Stimulated activated CD4-positive, alpha-beta T cell treated with anti-CD3 and anti-CD28 coated beads, Interleukin-15, amount 100 ng/mL, for 1 hour (primary cell): ENCODE measurements at places on chromosomes 11 and 22.

DNA sequence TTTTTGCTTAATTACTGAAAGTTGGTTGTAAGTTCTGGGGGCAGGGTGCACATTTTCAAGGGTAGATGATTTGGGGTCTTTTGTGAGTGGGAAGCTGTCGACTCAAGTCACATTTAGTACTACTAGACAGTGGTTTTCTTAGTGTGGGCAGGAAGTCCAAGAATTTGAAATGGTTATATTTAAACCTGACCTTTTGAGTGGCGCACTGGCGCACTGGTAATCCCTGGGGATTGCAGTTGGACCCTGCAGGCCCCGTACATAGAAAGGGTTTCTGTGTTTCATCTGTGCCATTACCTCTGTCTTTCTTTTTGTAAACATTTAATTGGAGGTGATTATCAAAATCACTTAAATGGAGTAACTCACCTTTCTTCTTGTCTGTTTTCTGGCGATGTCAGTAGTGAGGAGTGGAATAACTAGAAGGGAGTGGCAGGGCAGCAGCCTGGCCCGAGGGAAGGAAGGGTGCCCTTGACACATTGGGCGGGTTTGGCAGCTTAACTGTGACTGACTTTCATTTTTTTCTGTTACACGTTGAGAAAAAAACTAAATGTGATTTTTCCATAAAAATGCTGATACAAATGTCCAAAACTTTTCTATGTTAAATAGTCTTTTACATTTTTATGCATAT is 101.8 kb upstream of the GAL start:
- no peak for DNase-seq

GRCh38 chr22:36352803-36353507 is 34.8 kb downstream of the MYH9 start:
- DNase-seq = no peak

GRCh38 chr11:69413015-69413801 is 68.3 kb upstream of the LINC01488 start:
- no peak for DNase-seq

GRCh38 chr11:32152821-32153220 is 61.9 kb downstream of the RCN1 start:
- DNase-seq = no peak

GRCh38 chr11:118699506-118700220 is 20.2 kb upstream of the TREH start:
- DNase-seq = peak; percentile 34

DNA sequence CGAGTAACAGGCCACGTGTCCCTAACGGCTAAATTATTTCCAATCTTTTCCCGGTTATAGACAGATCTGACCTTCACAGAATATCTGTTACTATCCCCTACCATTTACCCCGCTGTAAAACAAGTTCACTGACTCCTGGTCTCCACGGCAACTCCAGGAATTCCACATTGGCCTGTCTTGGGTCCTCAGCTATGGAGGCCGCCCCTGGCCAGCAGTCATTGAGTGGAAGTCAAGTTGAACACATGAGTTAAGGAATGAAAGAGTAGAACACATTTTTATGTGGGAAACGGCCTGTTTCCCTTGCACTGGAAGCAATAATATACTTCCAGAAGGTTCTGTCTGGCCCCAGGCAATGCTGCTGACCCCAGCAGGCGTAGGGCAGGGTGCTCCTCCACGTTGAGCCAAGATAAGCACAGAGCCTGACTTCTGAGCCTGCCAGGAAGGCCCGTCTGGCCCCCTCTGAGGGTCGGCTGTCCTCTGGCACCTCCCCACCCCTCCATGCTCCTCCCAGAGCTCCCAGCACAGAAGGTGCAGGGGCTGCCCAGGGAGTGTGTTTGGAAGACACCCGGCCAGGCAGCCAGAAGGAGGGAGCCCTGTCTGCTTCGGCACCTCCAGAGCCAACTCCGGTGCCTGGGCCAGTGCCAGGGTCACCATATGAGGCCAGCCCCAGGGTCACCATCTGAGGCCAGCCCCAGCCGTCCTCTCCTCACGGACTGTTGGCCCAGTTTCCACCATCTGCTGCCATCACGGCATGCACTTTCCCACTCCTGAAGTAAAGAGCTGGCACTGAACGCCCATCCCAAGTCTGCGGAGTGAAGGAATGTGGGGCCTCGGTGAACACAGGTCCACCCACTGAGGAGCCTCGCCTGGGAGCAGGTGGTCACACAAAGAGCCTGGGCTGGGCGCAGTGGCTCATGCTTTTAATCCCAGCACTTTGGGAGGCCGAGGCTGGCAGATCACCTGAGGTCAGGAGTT is 813.2 kb downstream of the BRD1 start:
- DNase-seq = no peak

DNA sequence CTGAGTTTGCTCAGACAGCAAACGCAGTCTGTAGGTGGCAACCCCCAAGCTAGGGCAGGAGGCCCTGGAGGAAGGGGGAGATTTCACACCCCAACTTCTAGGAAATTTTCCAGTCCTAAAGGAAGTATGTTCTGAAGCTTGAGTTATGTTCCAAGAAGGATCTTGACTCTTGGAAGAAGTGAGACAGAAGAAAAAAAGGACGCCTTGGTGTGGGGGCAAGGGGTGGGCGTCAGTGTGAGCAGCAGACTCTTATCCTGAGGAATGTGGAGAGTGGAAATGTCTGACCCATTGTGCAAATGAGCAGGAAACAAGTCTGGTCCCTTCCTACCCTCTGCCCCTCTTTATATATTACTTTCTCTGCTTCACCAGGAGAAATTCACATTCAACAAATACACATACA is 368.5 kb upstream of the NARS2 start:
- DNase-seq = no peak

DNA sequence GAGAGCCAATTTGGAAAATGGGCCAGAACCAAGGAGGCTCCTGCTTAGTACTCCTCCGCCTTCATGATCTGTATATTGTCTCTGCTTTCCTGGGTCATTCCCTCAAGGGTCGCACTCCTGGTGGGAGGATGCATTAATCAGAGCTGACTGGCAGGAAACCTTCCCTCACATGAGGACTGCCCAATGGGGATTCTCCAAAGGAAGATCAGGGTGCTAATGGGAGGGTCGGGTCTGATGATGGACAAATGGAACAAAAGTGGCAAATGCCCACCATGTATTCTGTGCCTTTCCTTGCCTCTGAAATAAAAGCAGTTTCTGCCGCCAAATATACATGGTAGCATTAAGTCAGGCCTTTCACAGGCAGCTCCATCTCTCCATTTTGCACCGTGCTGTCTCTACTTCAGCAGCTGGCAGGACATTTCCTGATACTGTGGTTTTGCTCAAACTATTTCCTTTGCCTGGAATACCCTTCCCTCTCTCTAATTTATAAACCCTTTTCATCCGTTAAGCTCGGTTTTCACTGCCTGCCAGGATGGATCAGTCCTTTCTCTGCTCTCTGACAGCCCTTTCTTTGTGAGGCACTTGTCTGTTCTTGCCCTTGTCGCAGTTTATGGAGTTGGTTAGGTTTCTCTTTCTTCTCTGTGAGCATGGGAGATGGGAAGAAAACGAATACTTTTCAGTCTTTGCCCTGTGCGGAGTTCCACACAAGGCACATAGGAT is 13.5 kb downstream of the SREBF2 start:
- DNase-seq = no peak

DNA sequence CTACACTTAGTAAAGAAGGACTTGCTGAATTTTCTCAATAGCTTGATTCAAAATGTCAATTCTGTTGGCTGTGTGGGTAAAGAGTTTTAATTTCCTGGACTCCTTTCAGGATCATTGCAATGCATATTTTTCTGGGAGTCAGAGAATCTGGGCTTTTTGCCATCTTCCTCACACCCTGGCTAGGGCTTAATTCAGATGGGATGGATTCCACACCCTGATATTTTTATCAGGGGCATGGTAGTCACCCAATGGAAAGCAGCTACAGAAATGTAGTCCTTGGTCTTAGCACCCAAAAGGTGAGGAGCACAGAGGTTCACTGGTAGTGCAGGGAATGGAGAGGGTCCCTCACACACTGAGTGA is 79.3 kb downstream of the SGSM3 start:
- DNase-seq = no peak

- DNase-seq = no peak
Observed at GRCh38 chr11:17423533-17424310, 35.3 kb upstream of the KCNJ11 start.

DNA sequence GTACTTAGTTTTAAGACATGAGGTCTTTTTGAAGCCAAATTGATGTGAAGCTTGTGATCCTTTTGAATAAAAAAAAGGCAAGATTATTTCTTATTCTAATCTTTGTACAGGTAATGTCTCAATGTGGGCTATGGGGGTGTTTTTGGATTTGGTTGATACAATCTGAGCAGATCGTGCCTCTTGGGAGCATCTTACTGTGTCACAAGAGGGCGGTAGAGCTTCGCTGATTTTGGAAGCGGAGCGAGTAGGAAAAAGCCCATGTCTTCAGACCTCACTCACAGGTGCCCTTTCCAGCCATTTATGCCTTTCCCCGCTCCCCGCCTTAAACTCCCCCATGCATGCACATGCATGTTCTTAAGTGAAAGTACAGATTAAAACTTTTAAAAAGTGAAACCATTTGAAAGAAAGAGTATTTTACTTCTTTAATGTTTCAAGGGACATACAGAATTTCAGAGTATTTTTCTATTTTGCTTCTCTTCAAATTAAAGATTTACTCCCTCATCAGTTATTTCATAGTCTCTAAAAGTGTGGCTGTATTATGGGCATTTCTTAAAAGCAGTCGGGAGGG is 18.8 kb downstream of the DDX25 start:
- no peak for DNase-seq

GRCh38 chr11:61954106-61954850 is 4.1 kb downstream of the BEST1 start:
- no peak for DNase-seq

DNA sequence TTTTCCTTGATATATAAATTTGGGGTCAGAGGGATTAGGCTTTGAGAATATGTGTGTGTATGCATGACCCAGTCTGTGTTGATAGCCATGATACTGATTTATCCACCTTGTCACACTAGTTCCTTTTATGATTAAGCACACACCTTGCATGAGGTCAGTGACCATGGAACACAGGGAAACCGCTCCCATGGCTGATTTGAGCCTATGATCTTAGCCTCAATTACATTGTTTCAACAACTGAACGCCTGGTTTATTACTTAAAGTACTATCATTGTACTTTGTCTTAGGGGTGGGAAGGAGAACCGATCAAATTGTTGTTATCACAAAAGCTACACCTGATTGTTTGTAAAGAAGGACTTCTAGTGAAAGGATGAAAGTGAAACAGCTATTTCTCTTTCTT is 70.7 kb downstream of the ARFGAP2 start:
- no peak for DNase-seq

- DNase-seq = no peak
Observed at GRCh38 chr11:69985641-69986439, 92.3 kb upstream of the ANO1 start.

GRCh38 chr11:126103150-126103549 is 40.5 kb upstream of the CDON start:
- DNase-seq = no peak

DNA sequence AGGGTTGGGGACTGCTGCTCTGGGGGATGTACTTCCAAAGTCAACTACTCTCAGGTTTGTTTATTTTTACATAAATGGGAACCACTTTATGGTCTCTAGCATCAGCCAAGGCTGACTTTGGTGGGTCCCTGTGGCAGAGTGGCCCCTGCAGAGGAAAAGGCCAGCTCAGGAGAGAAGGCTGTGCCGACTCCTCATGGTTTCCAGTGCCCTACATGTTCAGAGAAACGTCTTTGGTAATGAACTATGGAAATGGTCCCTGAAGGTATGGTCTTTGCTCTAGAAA is 3.0 kb upstream of the ZDHHC8 start:
- DNase-seq = no peak

- DNase-seq = no peak
Observed at GRCh38 chr11:10257478-10257877, 36.5 kb downstream of the SBF2 start.

GRCh38 chr11:31050061-31050765 is 319.3 kb downstream of the DCDC1 start:
- DNase-seq = no peak

GRCh38 chr11:7154881-7155361 is 66.1 kb downstream of the RBMXL2 start:
- DNase-seq = no peak

DNA sequence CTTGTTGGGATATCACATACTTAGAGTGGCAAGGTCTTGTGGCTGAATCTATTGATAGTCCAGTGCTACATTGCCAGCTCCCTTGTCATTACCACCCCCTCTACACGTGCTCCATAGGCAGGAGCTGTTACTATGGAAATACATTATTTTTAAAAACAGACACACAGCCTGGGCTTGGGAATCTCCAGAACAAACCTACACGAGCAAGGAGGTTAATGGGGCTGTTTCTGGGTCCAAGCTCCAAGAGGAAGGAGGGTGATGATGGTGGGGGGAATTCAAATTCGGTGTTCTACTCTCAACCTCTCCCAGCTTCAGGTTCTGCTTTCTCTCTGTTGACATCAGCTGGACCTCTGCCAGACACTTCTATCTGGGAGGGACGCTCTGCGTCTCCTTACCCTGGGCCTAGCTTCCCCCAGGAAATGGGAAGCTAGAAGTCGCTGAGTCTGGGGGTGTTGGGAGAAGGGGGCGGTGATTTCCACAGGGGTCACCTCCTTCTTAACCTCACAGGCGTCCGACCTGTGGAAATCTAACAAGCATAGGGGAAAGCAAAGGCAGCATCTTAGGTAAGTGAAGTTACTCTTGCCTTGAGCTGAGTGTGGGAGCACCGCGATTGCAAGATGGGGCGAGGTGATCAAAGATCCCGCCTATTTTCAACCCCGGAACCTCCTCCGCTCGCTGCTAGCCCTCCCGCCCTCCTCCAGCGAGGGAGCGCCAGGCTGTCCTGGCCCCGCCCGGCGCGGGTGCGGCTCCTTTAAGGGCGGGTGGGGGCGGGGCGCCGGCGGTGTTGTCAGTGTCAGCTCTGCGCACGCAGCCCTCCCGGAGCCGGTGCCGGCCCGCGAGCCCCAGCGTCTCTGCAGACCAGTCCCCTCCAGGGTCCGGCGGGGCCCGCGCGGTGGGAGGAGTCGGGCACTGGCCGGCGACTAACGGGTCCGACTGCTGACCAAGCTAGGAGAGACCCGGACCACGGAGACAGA is at the start of gene C2CD2L:
C2CD2L (plus strand) TSS at position 781 of the 974 bp plus-strand sequence. CDS start 398 bp downstream, outside the sequence.
- DNase-seq = peak; percentile 76

GRCh38 chr22:25536589-25536988 is 27.9 kb upstream of the GRK3 start:
- DNase-seq = no peak

GRCh38 chr11:42066113-42066512 is 606.7 kb upstream of the LRRC4C start:
- DNase-seq = no peak

DNA sequence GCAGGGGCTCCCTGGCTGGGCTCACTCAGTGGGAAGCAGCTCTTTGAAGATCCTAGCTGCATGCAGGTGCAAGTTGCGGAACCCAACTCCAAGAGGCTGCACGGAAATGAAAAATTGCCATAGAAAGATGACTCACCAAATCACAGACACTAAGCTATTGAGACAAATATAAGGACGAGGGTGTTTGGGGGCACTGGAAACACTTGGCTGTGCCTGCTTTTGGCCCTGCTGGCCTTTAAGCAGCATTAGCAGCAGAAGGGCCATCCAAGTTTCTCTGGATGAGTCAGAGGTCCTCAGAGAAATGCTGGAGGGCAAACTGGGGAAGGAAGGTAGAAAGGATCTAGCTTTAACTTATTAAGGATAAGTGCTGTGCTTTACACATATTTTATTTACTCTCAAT is 282.3 kb downstream of the KIRREL3 start:
- no peak for DNase-seq

GRCh38 chr22:46806794-46807193 is 44.3 kb downstream of the TBC1D22A start:
- no peak for DNase-seq
